Prostate gland (tissue), 2 donors: ENCODE measurements at places on chromosomes 2 and 18.

GRCh38 chr2:215540658-215541057, 104.8 kb upstream of the FN1 start:
- DNase-seq = no peak

- DNase-seq = no peak
Observed at GRCh38 chr18:58865701-58866065, 1.0 kb downstream of the ZNF532 start.

- no peak for DNase-seq
Observed at GRCh38 chr2:67686254-67686653, 289.1 kb downstream of the ETAA1 start.

DNA sequence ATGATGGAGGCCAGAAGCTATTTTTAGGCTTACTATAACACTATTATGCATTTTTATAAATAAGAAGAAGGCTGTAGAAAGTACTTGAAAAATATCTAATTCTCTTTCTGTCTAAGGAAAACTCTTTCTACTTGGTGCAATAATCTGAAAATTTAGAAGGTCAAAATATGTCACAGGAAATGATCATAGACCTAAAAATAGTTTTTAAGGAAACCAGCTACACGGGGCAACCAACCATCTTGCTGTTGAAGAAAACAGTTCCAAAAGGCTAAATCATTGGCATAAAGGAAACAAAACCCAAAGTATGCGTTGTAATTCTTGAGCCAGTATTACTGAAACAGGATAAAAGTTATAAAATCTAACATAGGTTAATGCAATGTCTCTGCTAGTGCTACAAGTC, 40.2 kb downstream of the SOCS6 start:
- DNase-seq = no peak

DNA sequence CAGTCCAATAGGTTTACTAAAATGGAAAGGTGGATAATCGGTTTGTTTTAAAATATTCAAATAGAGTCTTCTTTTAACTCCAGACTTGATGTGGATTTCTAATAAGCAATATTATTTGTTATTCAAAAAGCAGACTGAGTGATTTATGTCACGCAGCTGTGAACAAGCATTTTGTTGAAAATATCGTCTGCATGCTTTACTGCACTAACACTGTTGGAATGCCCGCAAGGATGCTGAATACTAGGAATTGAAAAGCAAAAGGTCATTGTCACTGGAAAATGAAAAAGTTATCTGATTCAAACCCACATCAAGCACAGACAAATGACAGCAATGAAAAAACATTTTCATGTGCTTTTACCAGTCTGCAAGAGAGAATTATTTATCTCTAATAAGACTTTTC, 31.1 kb downstream of the CHN1 start:
- no peak for DNase-seq

GRCh38 chr2:216274194-216274840, 98.0 kb downstream of the MARCHF4 start:
- no peak for DNase-seq

DNA sequence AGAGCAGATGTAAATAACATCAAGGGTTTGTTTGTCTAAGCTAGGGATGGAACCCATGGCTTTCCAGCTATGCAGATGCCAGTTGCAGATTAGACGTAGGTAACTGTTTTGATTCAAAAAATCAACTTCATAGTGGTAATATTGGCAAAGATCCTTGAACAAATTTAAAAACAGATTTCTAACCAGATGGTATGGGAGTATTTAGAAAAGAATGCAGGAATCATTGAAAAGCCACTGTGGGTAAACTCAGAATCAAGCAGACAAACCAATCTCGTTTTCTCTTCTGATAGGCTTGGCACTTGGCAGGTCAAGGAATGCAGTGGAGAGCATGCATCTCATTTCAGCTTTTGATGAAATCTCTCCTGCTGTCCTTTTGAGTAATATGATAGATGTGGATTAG, 377.5 kb downstream of the CLIP4 start:
- DNase-seq = no peak

DNA sequence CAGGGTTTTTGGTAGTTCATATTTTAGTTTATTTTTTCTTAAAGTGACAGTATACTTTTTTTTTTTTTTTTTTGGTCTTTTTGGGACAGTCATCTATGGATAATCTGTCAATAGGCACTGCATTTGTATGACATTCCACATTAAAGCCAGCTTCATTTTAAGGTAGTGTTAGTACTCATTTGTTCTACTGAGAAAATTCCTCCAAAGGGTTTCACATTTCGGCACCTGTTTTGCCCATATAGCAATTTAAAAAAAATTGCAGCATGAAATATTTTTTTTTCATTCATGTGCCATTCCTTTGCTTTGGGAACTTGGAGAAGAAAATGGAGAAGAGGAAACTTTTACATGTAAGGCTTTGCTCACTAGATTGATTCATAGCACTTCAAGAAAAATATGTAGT, 276.3 kb upstream of the TCF4 start:
- DNase-seq = no peak

GRCh38 chr2:132605236-132606180, 64.5 kb downstream of the LYPD1 start:
- DNase-seq = no peak

DNA sequence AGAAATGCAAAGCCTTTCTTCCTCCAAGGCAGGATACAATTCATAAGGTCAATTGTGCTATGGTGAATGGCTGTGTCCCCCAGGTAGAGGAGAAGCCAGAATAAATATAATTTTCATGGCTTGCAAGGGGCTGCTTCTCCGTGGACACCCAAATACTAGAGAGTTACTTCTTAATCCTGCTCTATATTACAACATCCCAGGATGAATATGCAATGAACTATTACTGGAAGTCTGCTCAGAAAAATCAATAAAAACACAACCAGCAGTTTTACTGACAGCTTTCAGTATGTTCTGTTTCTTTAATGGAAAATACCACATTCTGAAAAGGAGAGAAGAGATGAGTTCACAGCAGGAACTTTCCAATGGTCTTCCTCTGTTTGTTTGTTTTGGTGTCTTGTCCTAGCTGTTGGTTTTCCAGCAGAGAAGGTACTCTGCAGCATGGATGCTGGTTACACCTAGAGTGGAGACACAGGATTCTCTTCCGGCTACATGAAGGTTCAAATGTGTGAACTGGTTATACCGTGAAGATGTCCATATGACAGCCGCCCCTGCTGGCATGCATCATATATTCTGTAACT, 213.0 kb downstream of the PID1 start:
- no peak for DNase-seq

GRCh38 chr18:74914648-74915047, 294.3 kb downstream of the PTGR3 start:
- no peak for DNase-seq

DNA sequence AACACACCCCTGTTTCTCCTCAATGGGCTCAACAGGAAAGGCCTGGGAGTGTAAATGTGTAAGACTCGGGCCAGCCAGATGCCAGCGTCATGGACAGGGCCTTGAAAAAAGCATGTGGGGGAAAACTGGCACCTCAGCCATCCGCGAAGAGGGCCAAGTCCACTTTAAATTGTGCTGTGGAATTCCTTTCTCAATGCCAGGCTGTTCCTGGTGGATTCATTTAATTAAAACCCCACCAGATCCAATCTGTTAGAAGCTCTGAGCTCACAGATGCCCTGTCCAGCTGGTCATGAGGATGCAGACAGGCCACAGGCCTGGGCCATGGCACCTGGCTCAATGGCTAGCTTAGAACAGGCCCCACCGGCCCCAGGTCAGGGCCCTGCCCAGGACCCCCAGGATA, 24.8 kb downstream of the KCNK3 start:
- no peak for DNase-seq

DNA sequence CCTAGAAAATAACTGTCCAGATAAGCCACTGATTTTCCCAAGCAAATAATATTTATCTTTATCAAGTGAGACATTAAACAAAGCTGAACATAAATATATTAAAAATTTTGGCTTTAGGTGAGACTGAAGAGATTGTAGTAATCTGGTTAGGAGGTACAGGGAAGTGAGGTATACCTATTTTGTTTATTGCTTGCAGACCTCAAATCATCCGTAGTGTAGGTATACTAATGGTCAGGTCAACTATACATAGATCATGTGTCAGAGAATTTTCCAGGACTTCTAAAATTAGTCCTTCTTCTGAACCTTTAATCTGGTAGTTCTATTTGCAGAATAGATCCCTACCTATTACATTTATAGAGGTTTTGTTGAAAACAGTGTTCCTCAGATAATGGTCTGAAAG, 41.5 kb downstream of the SP140 start:
- DNase-seq = no peak

DNA sequence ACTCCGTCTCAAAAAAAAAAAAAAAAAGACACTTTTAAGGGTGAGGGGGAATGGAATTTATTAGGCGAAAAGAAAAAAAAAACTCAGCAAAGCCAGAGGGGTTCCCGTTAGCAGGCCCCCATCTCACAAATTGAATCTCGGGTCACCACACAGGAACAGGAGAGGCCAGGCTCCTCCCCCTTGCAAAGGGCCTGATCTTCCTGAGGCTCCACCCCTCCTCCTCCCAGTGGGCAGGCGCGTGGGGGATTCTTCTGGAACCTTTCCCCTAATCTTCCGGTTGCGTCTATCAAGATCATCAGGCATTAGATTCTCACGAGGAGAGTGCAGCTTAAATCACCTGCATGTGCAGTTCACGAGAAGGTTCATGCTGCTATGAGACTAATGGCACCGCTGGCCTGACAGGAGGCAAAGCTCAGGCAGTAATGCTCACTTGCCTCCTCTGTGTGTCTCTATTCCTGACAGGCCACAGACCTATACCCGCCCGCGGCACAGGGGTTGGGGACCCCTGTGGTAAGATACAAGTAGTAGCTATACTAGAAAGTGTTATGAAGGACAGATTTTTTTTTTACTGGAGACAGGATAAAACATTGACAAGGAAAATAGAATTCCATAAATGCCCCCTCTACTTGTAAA, 45.8 kb downstream of the TAF4B start:
- DNase-seq = no peak

GRCh38 chr2:52776571-52776970, 991.0 kb upstream of the CHAC2 start:
- DNase-seq = no peak

DNA sequence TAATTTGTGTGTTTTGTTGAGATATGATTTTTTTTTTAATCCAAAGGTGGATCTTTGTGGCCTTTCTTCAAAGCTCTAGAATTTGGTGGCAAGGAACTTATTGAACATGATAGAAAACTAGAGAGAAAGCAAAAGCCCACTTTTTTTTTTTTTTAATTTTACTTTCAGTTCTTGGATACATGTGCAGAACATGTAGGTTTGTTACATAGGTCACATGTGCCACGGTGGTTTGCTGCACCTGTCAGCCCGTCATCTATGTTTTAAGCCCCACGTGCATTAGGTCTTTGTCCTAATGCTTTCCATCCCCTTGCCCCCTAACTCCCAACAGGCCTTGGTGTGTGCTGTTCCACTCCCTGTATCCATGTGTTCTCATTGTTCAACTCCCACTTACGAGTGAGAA, 135.9 kb downstream of the RHBDD1 start:
- DNase-seq = no peak

- DNase-seq = peak; percentile 25
Observed at GRCh38 chr2:147845411-147845971, 662 bp downstream of the ACVR2A start.

- no peak for DNase-seq
Observed at GRCh38 chr2:147420947-147421675, 423.7 kb upstream of the ACVR2A start.

DNA sequence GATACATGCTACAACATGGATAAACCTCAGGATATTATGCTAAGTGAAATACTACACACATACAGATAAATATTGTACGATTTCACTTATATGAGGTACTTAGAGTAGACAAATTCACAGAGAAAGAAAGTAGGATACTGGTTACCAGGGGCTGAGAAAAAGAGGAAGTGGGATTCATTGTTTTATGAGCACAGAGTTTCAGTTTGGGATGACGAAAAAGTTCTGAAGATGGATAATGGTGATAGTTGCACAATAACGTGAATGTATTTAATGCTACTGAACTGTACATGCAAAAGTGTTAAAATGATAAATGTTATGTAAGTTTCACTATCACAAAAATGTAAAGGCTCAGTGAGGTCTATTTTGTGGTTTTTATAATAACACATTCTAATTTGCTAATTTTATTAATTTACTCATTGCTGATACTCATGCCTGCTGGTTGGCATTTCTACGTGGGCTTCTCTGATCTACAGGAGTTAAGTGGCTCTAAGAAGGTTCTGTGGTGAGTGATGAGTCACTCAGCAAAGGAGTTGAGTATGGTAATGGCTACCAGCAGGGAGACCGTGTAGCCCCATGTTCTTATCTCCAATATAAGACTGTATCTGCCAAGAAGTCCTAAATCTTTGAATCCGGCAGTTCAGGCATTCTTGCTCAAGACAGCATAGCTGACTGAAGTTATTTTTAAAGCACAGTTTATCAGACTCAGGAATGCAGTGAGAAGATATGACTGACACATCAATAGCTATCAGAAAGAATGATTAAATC, 41.1 kb downstream of the UPP2 start:
- no peak for DNase-seq

- DNase-seq = no peak
Observed at GRCh38 chr2:70181363-70181956, 9.4 kb downstream of the C2orf42 start.

DNA sequence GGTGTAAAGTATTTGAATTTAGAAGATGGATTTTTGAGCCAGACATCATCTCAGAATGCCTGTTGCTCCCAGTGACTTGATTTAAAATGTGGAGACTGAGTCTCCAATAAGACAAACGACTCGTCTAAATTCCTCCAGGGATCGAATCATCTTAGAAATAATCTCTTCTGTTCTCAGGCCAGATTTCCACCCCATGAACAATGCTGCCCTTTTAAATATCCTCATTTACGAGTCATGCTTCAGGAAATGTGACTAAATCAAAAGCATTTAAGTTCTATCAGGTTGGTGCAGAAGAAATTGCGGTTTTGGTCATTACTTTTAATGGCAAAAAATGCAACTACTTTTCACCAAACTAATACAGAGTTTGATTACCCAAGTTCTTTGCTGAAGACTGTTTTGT, 684.6 kb upstream of the SOX11 start:
- DNase-seq = no peak

DNA sequence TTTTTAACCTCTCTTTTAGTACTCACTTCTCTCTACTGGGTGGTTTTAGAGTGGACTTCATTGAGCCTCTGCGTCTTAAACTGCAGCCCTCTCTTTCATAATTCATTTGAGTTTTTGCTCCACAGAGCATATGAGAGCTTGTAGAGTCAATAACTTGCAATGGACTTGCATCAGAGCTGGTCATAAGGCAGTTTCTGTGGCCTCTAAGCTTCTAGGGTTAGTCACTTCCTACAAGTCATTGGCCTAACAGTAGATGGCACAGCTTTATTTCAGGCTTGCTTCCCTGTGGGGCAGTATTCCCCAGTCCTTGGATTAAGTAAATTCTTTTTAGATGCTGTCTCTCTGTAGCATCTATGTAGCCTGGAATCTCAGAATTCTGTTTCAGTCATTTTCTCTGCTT, 1435.7 kb downstream of the LRP1B start:
- no peak for DNase-seq

GRCh38 chr2:43798300-43798699, 24.5 kb downstream of the DYNC2LI1 start:
- no peak for DNase-seq

- DNase-seq = peak; percentile 82
Observed at GRCh38 chr2:68799140-68800026, 64.8 kb downstream of the ARHGAP25 start.

GRCh38 chr2:26950246-26950645, 20.2 kb upstream of the MAPRE3 start:
- DNase-seq = no peak
